AG10803 (cell line): ENCODE measurements at places on chromosomes 13 and 19.

DNA sequence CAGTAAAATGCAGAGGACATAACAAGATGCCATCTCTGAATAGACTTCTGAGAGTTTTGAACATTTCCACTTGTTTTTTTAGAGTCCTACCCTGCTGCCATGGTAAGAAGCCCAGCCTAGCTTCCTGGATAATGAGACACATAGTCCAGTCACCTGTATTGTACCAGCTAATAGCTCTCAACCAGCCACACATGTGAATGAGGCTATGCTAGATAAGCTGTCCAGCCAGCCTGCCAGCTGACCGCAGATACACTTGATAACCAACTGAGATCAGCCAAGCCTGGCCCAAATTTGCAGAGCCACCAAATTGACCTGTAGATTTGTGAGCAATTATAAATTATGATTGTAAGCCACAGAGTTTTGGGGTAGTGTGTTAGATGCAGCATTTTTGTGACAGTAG, 10.7 kb downstream of the RFXAP start:
- DNase-seq, result no peak

DNA sequence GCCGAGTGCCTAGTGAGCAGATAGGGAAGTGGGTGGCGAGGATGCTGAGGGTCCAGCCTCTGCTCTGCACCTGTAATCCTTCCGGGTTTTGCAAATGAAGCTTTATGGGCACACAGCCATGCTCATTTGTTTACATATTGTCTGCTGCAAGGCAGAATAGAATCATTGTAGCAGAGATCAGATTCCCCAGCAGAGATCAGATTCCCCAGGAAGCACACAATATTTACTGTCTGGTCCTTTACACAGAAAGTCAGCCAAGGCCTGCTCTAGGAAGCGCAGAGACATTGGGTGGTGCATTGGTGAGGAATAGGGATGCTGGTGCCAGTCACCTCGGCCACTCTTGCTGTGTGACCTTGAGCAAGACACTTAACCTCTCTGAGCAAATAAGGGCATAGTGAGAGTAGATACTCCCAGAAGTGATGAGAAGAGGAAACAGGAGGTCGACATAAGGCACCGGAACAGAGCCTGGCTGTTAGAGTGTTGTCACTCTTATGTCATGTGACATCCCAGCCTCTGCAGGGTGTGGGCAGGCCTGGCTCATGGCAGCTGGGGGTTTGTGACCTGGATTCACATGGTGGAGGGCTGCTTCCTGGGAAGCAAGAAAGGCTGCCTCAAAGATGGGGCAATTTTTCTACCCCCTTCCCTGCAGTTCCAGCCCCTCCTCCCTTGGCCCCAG, 25.6 kb downstream of the CARM1 start:
- no peak for DNase-seq

DNA sequence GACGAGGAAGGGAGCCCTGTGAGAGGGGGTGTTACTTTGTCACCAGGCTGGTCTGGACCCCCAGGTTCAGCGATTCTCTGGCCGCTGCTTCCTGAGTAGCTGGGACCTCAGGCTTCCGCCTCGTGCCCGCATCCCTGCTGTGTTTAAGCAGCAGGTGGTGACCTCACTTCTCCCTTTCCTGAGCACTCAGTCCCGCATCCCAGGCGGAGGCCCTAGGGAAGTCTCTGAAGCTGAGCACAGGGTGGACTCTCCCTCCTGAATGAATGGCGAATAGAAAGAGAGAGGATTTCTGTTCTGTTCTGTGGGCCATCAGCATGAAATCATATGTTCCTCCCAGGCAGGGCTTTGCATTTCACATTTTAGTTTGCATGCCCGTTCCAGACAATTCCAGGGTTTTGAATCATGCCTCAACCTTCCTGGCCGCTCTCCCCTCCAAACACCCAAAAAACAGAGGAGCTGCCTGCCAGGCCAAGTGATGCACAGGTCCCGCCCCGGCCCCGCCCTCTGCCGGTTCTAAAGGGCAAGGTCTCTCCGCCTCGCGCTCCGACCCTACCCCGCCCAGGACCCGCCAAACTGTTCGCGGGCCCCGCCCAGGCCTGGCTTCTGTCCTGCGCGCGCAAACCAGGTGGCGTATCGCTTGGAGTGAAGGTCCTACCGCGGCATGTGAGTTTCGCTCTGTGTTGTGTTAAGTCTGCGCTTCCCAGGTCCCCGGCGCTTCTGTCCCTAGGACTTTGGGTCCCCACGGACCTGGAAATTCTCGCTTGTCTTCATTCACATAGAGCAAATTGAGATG, 35.1 kb upstream of the ZNF808 start:
- DNase-seq, result no peak

- no peak for DNase-seq
Measured at GRCh38 chr19:32063601-32064000, 281.8 kb upstream of the ZNF507 start.

GRCh38 chr19:38055655-38056521, 148.9 kb downstream of the SIPA1L3 start:
- DNase-seq, result no peak

DNA sequence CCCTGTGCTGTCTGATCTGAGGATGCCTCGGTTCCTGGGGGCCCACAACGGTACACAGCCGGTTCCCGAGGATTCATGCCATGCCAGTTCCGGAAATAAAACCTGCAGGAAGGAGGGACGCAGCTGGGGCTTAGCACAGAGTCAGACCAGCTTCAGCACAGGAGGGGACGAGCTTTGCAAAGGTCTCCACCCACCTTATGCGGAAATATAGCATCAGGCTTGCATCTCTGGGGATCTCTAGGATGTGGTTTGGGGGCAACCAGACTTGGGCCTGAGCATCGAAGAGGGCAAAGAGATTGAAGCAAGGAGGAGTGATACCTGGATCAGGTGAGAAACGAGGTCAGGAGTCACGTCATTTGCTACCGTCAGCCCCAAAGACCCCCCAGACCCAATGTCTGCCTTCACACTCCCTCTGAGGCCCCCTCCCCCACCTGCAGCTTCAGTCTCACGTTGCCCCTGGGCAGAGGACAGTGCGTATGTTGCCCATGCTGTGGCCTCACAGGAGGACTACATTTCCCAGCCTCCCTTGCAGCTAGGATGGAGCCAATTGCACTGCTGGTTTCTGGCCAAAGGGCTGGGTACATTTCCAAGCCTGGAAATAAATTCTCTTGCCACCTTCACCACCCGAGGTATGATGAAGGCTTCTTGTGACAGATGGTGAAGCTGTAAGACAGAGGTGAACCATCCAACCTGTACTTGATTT, 12.1 kb downstream of the TYK2 start:
- no peak for DNase-seq

- DNase-seq, result no peak
Measured at GRCh38 chr13:84088996-84089395, 206.7 kb upstream of the SLITRK1 start.

DNA sequence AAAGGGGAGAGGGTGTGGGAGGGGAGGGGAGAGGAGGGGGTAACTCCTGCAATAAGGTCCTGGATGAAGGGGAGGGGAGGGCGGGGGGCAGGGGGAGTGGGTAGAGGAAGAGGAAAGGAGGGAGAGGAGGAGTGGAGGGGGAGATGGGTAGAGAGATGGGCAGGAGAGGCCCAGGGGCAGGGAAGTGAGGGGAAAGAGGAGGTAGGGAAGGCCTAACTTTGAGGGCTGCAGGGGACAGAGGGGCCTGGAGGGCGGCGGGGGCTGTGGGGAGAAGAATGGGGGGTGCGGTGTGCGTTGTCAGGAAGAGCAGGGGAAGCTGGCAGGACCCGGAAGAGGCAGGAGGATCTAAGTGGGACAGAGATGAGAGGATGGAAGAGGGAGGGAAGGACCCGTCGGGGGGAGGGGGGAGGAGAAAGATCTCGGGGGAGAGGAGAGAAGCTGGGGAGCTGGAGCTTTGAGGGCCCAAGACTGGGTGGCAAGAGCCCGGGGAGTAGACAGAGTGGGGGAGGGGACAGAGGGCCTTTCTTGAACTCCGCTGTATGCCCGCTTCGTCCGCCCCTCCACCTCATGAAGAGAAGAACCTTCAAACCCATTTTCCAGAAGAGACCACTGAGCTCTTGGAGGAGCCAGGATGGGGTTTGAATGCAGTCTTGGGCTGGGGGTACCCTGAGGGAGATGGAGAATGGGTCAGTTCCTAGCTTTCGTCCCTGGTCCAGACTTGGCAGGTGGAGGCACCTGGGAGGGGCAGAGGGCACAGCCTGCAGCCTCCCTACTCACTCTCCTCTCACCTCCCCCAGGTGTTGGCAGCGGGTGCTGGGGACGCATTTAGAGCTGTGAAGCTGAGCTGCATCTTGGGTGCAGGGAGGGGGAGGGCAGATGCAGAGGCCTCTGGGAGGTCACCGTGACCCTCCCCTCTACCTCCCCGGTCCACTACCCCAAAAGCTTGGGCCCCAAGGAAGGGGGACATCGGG, 778 bp upstream of the LRRC4B start:
- no peak for DNase-seq

- no peak for DNase-seq
Measured at GRCh38 chr19:49968279-49968922, 7.4 kb upstream of the SIGLEC11 start.

- no peak for DNase-seq
Measured at GRCh38 chr13:39600766-39601165, 2.2 kb downstream of the LHFPL6 start.

GRCh38 chr13:51793570-51794271, 10.2 kb downstream of the DHRS12 start:
- peak; percentile 68 for DNase-seq

DNA sequence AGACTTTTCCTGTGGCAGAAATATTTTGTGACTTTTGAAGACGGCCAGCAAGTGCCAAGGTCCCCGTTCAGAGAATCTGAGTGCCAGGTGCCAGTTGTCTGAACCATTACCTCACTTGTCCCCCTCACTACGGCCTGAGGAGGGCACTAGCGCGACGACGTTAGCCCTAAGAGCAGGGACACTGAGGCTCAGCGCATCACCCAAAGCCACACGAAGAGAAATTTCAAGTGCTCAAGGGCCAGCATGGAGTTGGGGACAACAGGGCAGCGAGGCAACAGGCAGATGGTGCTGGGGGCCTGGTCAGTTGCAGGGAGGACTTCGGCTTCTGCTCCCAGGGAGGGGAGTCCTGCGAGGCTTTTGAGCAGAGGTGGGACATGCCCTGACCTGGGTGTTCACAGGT, 9.5 kb upstream of the TYK2 start:
- DNase-seq, result no peak

- DNase-seq, result no peak
Measured at GRCh38 chr19:29497686-29498436, 27.9 kb upstream of the VSTM2B start.

DNA sequence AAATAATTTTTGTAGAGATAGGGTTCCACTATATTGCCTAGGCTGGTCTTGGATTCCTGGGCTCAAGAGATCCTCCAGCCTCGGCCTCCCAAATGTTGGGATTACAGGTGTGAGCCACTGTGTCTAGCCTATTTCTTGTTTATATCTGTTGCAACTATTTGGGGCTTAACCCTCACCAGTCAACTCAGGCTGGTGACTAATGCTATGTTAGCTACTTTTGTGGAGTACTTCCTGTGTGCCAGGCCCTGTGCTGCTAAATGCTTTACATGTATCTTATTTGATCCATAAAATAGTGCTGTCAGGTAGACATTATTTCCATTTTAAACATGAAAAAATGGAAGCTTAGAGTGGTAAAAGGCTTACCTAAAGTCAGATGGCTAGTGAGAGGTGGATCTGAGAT, 13.8 kb downstream of the CEACAM1 start:
- no peak for DNase-seq

GRCh38 chr19:11364296-11364904, 9.2 kb downstream of the PLPPR2 start:
- DNase-seq, result no peak

- no peak for DNase-seq
Measured at GRCh38 chr13:27854606-27855005, 62.3 kb downstream of the GSX1 start.

DNA sequence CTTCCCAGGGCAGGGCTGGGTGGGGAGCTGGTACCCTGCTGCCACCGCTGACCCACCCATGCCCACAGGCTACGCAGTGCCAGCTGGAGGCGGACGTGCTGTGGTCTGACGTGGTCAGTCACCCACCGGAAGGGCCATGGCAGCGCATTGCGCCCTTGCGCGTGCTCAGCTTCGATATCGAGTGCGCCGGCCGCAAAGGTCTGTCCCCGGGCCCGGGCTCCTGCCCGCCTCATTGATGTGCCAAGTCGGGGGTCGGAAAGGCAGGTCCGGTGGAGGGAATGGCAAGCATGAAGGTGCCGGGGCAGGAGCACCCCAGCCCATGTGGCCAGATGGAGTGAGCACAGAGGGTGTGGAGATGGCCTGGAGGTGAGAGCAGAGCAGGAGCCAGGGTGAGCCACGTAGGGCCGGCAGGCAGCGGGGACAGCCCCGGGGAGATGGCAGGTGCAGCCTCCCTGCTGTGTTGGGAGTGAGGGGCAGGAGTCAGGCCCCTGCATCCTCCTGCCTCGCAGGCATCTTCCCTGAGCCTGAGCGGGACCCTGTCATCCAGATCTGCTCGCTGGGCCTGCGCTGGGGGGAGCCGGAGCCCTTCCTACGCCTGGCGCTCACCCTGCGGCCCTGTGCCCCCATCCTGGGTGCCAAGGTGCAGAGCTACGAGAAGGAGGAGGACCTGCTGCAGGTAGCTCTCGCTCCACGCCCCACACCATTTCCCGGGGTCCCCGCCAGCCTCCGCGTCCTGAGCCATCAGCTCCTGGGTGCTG, 16.0 kb upstream of the SPIB start:
- no peak for DNase-seq

GRCh38 chr13:41791056-41791455, 169.9 kb downstream of the VWA8 start:
- DNase-seq, result peak; percentile 41

DNA sequence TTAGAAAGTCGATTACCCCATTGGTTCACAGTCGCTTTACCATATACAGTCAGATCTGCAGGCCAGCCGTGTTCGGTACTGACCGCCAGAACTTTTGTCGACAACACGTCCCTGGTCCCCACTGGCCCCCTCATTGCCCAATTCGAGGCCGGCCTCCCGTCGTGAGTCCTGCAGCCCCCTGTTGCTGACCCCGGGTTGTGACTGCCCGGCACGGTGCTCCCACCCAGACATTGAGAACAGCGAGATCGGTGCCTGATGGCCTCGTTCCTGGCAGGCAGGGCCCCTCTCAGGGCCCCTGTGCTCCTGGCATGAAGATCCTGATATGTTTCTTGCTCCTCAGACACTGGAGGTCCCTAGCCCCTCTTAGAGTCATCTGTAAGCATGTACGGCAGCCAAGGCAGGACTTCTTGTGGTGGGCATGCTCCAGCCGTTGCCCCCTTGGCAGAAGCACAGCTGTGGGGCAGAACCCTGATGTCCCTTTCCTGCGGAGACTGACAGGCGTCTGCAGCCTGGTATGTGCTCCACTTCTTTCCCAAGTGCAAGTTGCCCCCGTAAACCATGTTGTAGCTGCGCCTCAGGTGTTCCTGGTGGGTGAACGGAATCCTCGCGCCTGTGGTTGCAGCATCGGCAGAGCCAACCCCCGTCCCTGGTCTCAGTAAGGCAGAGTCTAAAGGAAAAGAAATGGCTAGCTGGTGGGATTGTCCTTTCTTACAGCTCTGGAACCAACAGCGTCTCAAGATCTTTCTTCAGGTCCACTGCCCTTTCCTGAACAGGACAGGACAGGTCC, 123.2 kb upstream of the SPACA7 start:
- DNase-seq, result no peak

- DNase-seq, result no peak
Measured at GRCh38 chr13:113776231-113777125, 17.5 kb downstream of the TMEM255B start.

GRCh38 chr13:112186091-112186490, 119.1 kb downstream of the SOX1 start:
- DNase-seq, result no peak

GRCh38 chr13:112746044-112746443, 56.2 kb downstream of the ATP11A start:
- no peak for DNase-seq

GRCh38 chr19:36686365-36687213, 823 bp upstream of the ZNF567 start:
- DNase-seq, result no peak
